ENCODE measurements at places on chromosomes 2 and 18.
A peak's percentile ranks its signal among the peaks of the same experiment; 100 is the strongest.

GRCh38 chr2:33322612-33323011 is 153.8 kb upstream of the RASGRP3 start:
- ATAC-seq = no peak

GRCh38 chr18:37322492-37323035 is 243.0 kb downstream of the CELF4 start:
- ATAC-seq = peak; percentile 45

DNA sequence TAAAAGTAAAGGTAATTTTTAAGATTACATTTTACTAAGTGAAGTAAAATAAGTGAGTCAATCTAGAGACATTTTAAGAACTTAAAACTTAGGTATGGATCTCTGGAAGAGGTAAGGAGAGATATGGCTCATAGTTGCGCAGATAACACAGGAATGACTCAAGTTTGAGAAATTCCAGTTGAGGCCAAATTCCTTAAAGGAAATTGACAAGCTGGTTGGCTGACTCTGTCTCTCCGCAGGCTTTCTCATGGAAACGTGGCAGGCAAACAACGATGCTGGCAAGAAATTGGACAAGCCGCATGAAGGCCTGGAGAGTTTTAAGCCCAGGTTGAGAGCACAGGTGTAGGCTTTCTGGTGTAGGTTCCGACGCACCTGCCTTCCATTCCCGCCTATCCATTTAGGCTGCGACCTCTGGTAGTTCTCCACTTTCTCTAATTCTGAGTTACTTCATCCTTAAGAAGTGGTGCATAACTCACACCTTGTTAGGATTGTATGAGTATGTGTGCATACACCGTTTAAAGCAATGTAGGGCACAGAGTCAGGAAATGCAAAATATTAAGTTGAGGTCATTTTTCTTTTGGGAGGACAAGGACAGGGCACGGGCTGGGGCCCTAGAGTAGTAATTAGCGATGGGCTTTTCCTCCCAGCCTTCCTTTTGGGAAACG is 589 bp upstream of the DAW1 start:
- ATAC-seq = peak; percentile 13

- ATAC-seq = peak; percentile 67
These were observed 92.3 kb upstream of the THUMPD2 start for GRCh38 chr2:39871291-39871761.

GRCh38 chr2:216690853-216691741 is 4.3 kb downstream of the IGFBP5 start:
- ATAC-seq = no peak

Data from esophagus mucosa (tissue), 1 donor.